T-helper 2 cell (primary cell): ENCODE measurements at places on chromosomes 7 and 10.

- no peak for DNase-seq
Measured at GRCh38 chr7:67896721-67897120, 900.1 kb downstream of the TYW1 start.

DNA sequence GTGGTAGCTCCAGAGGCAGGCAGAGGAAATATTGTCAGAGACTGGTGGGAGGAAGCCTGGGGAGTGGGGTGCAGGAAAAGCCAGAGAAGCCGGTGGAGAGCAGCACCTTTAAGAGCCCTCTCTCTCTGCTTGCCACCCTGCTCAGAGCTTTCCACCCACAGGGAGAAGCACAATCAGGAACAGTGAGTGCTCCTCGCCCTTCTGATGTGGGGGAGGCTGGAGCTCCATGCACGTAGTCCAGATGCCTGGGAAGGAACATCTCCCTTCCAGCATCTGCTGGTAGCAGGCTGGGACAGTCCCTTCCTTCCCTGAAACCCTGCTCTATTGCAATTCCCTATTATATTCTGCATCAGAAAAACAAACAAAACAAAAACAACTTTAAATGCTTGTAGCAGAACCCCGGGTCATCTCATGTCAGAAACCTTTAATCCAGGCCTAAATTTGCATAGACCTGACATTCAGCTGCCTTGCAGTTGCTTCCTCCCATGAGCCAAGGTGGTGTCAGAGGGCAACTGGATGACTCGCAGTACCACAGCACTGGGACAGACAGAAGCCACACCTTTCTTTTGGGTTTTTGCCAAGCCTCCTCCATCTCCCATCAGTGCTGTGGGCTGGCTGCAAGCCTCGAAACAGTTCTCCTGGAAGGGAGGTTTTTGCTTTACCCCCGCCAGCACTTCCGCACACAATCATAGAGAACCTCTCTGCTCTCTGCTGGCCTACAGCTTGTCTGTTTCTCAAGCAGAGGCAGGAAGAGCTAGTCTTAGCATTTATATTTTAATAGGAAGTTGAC lies 13.1 kb downstream of the AVPI1 start:
- DNase-seq, result no peak

GRCh38 chr7:132494474-132494873 lies 81.8 kb downstream of the PLXNA4 start:
- DNase-seq, result no peak

DNA sequence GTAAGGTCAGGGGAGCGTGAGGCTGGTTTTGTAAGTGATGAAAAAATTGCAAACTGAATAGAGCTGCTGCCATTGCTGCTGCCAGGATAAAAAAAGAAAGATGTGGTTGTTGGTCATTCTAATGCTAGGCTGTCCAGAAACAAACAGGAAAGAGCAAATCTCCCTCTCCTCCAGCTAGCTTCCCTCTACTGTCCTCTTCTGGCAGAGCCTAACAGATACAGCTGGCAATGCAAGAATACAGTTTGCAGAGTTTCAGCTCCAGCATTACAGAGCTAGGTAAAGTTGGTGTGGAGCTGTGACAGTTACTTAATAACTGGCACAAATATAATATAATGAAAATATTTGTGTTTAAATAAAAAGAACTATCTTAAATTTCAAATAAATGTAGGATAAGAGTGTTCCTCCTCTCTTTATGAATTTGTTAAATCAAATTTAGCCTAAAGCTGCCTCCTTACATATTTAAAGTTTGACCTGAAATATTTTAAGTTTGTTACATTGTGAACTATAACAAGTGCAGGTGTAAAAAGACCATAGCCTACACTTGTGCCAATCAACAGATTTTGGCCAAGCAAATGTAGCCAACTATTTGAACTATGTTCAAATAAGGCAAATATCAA lies 407.7 kb downstream of the SH2D4B start:
- no peak for DNase-seq

DNA sequence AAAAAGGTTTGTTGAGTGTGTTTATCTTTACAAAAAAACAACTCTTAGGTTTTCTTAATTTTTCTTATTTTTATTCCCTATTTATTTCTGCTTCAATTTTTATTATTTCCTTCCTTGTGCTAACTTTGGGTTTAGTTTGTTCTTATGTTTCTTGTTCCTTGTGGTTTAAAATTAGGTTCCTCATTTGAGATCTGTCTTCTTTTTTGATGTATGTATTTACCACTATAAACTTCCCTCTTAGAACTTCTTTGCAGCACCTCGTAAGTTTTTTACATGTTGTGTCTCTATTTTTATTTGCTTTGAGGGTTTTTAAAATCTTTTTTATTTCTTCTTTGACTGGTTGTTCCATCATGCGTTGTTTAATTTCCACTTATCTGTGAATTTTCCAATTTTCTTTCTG lies 1217.1 kb upstream of the CELF2 start:
- DNase-seq, result no peak

GRCh38 chr10:80633910-80634309 lies 96.2 kb downstream of the SH2D4B start:
- DNase-seq, result no peak

- DNase-seq, result no peak
Measured at GRCh38 chr10:22760025-22760424, 45.6 kb upstream of the PIP4K2A start.

DNA sequence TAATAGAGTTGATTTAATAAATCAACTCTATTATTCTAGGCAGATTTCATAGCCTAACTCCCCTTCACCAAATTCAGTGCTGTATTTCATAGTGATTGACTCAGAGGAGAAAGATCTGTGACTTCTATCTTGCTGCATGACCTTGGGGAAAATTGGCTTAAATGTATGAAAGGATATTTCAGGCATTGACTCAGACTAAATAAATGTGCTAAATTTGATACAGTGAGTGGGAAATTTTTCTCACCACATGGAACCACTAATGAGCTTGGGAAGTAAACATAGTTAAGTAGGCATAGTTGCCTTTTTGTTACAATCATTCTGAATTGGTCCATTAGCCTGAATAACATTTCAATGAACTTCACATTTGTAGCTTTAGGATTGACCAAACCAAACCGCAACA lies 89.0 kb upstream of the PRPS1L1 start:
- DNase-seq, result no peak

DNA sequence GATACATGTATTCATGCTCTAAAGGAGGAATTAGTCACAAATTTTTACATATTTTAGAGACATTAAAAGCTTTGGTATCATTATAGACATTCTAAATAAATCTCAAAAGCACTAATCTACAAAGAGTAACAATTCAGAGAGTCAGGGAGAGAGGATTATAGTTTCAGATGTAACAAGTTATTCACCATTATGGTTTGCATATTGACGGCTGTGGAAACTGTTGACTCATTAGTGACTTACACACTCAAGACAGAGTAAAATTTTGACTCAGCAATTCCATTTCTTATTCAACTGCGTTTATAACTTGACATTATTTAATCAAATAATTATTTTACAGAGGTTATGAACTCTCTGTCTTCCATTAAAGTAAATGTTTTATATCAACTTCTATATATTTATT lies 95.4 kb upstream of the SEMA3C start:
- DNase-seq, result no peak

DNA sequence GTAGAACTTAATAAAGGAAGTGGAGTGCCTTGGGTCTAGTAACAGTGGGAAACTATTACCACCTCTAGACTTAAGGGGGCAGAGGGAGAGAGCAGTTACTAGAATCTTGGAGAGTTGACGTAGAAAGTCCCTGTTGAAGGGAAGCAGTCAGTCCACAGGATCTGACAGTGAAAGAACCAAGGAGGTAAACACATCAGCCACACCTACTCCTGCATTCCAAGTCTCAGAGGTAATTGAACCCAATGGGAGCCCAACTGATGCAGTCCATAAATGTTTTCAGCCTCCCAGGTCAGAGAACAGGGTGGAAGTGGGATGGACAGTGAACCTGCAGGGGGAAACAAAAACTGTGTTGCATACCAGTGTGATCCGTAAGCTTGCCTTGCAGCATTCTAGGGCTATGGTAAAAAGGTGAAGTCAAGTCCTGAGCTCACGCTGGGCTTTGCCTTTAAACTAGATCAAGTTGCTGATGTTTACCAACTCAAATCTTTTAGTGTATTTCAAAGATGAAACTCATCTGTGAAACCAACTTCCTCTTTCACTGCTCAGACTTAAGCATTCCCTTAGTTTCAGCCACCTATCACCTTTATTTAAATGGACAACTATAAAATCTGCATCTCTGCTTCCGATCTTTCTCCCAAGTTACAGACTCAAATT lies 57.2 kb downstream of the SLC16A12 start:
- DNase-seq, result no peak

- DNase-seq, result no peak
Measured at GRCh38 chr10:132502544-132503300, 34.9 kb upstream of the INPP5A start.

- no peak for DNase-seq
Measured at GRCh38 chr10:15735763-15736162, 16.0 kb upstream of the ITGA8 start.

DNA sequence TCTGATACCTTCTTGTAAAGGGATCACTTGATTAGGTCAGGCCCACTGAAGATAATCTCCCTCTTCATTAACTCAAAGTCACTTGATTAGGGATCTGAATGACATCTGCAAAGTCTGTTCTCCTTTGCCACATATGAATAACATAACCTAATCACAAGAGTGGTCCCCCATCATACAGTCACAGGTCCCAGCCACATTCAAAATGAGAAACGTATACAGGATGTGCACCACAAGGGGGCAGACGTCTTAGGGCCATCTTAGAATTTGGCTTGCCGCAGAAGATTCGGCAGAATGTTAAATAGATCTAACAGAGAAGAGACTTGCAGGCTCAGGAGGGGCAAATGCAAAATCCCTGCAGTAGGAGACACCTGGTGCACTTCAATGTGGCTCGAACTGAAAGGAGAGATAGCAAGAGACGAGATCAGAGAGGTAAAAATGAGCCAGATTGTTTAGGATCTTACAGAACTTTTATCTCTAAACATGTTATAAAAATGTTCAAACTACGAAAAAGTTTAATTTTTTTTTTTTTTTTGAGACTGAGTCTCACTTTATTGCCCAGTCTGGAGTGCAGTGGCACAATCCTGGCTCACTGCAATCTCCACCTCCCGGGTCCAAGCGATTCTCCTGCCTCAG lies 10.4 kb upstream of the SMC3 start:
- peak; percentile 33 for DNase-seq

GRCh38 chr7:83484826-83485225 lies 164.1 kb downstream of the SEMA3E start:
- DNase-seq, result no peak

- no peak for DNase-seq
Measured at GRCh38 chr10:126948355-126949160, 43.3 kb downstream of the DOCK1 start.

GRCh38 chr7:87497482-87497881 lies 22.0 kb upstream of the ABCB4 start:
- no peak for DNase-seq

GRCh38 chr7:111642373-111642772 lies 80.1 kb upstream of the IMMP2L start:
- DNase-seq, result no peak

DNA sequence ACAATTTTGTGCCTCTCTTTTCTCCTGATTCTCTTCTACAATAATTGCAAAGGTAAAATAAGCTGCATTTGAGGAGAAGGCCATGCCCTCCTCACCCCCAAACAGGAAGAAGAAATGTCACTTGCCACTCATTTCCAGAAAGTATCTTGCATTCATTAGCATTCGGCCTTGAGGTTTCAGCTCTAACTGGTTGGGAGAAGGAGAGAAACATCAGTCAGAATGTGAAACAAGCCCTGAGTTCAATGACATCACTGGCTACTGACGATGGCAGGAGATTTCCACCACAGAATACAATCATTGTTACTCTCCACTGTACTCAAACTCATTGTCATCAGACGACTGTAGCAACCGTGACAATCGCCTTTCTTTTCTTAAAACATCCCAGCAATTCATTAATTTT lies 72.8 kb downstream of the PRKCQ start:
- no peak for DNase-seq

DNA sequence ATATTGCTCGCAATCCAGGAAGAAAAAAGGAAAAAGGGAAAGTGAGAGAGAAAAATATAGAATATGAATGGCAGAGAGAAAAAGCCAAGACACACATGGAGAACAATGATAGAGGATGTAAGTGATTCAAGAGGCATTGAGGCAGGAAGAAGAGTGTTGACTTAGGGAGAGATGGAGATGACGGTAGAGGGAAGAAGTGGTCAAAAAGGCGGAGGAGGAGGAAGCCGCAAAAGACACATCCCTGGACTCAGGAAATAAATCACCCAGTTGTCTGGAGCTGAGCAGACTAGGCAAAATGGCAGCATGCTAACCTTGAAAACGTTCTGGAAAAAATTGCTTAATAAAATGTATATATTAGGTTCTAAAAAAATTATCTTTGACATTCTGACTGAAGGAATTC lies 17.7 kb upstream of the GPR37 start:
- no peak for DNase-seq

DNA sequence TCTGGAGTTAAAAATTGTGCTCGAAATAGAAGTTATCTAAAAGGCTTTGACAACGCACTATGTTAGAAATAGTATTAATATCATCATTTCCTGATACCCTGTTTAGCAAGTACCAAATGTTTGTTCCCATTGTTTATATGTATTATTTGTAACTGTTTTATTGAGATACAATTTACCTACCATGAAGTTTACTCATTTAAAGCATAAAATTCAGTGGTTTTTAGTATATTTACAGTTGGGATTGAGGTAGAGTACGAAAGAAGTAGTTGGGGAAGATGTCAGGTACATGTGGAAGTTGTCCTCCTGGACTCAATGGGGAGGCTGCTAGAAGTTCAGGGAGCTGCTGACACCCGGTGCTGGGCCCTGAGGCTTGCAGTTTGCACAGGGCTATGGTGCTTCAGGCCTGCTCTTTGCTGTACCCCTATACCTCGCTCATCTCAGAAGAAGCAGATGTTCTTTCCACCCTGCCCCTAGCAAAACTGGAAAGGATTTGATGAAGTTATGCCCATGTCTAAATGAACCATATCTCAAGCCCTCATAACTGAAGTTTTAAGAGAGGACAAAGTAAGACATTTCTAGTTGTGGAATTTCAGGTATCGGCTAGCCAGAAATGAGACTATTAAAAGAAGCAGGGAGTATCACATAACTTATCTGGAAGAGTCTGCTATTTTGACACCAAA lies 25.2 kb upstream of the WNT16 start:
- DNase-seq, result no peak

DNA sequence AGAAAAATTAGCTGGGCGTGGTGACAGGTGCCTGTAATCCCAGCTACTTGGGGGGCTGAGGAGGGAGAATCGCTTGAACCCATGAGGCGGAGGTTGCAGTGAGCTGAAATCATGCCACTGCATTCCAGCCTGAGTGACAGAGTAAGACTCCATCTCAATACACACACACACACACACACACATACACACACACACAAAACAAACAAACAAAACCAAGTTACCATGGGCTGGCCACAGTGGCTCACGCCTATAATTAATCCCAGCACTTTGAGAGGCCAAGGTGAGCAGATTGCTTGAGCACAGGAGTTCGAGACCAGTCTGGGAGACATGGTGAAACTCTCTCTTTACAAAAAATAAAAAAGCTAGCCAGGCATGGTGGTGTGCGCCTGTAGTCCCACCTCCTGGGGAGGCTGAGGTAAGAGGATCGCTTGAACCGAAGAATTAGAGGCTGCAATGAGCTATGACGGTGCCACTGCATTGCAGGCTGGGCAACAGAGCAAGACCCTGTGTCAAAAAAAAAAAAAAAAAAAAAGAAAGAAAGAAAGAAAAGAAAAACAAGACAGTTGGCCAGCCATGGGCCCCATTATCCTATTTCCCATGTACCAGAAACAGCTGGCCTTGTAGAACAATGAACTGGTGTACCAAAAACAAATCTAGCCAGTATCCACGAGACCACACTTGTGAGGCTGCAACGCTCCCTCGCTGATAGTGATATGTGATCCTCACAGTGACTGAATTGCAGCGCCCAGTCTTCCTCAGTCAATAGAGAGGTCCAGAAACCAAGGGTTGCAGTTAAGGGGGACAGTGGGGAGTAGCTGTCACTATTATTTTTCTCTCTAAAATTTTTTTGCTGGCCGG lies 6.6 kb upstream of the AGFG2 start:
- DNase-seq, result no peak
